ENCODE measurements at places on chromosomes 5 and 9.

DNA sequence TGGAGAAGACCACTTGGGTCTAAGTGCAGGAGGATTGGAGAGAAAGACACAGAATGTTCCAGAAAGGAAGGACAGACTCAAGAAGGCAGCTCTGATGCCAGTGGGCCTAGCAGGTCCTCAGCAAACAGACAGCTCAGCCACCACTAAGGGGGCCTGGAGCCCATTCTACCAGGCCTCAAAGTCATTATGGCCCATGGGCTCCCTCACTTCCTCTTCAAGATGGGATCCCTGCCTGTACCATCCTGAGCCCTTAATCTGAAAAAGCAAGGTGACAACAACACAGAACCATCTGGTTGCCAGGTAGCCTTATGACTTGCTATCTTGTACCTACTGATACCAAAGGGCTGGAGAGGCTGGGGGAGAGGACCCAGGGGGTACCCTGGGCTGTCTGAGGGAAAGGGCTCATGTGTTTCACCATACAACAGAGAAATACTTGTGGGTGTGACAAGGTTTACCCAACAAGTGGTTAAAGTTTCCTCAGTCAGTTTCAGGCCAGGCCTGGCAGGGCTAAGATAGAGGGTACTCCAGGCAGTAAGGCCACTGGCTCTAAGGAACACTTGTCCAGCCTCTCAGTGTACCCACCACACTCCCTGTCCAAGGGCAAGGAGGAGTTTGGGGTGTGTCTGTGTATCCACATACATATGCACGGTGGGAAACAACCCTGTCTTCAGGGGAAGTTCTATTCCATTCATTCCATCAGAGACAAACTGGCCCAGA lies 30.7 kb downstream of the TCF7 start:
- DNase-seq = no peak

DNA sequence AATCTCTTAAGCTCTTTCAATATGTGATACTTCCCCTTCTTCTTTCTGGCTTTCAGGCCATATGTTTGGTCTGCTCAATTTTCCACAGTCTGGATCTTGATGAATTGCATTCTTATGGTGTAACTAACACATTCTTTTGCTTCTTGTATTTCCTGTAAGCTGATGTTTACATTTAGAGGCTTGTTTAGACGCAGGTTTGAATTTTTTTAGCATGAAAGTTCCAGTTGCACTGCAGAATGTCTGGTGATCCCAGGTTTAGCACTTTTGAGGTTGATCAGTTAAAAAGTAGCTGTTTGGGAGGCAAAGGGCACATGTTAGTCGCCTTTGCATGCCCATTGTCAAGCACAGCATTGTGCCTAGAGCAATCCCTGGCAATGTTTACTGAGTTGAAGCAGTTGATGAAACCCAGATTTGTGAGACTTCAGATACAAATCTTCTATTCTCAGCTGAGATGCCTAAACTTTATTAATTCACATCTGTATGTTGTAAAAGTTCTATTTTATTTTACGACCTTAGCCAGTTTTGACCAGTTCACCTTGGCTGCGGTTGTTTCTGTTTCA lies 59.6 kb upstream of the SPATA31C2 start:
- peak; percentile 78 for DNase-seq

GRCh38 chr9:73118898-73119554 lies 32.6 kb upstream of the ANXA1 start:
- DNase-seq = no peak

GRCh38 chr9:92607088-92607487 lies 62.8 kb downstream of the IPPK start:
- peak; percentile 40 for DNase-seq

GRCh38 chr5:116861666-116862065 lies 287.0 kb upstream of the SEMA6A start:
- no peak for DNase-seq

DNA sequence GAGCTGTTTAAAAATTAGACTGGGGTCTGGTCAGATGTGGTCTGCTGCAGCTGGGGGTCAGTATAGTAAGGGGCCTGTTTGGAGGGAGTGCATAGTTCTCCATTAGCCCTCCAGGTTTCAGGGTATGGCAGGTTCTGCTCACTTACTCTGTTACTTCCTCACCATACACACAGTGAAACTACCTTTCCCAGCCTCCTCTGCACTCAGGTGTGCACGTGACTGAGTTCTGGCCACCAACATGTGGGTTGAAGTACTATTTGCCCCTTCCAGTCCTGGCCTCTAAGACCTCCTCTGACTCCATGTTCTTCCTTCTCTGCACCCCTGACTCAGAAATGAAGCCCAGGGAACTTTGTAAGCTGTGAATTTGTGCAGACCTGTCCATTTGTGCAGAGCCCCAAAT lies 190.5 kb upstream of the CLINT1 start:
- no peak for DNase-seq

DNA sequence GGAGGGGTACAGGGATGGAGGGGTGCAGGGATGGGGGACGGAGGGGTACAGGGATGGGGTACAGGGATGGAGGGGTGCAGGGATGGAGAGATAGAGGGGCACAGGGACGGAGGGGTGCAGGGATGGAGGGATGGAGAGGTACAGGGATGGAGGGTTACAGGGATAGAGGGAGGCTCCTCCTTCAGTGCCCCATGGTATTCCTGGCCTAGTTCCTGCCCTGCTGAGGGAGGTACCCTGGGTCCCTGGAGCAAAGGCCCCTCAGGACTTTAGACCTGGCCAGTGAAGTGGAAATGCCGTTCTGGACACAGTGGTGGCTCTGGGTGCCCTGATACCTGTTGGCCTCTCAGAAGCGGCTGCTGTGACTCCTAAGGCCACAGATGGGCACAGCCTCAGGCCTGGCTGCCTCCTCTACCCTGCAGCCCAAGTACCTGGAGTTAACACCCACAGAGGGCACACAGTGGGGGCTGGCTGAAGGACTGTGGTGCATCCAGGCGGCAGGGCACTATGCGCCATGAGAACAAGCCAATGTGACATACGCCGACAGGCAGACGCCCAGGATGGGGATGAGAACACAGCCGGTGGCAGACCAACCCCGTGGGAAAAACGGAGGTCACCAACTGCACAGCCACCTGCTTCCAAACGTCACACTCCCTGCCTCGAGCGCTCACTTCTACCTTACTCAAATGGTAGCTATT lies 8.4 kb downstream of the PTGES2 start:
- no peak for DNase-seq
